ENCODE measurements at places on chromosomes 7 and 10.

DNA sequence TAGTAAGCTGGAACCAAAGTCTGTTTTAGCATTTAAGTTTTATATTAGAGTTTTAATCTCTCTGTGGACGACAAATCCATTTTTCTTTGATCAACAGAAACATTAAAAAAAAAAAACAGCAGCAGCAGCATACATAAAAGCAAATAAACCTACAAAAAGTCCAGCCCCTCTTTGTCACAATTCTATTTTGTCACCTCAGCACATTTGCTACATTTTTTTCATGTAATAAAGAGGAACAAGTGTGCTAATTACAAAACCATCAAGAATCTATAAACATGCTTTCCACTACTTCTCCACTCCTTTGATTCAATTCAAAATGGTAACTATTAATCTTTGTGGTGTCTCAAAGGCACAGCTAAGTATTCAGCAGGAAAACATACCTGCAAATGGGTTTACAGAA lies 259.8 kb upstream of the GNAI1 start:
- DNase-seq: no peak

- peak; percentile 73 for DNase-seq
Measured at GRCh38 chr10:12717981-12718707, 283.4 kb downstream of the CCDC3 start.

GRCh38 chr7:146131701-146132100 lies 15.1 kb downstream of the CNTNAP2 start:
- no peak for DNase-seq

DNA sequence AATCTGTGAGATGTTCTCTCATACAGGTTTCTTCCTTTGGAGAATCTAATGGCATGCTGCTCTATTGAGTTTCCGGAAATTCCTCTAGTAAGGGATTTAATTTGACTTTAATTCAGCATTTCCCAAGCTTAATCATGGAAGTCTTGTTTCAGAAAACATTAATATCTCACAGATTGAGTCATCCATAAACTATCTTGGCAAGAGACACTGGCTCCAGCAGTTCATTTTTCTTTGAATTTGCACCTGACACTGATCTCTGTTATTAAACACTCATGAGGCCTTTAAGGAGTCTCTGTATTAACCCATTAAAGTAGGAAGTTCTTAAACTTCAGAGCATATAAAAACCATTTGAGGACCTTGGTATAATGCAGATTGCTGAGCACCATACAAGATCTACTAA lies 3.6 kb upstream of the ITGB8 start:
- no peak for DNase-seq

DNA sequence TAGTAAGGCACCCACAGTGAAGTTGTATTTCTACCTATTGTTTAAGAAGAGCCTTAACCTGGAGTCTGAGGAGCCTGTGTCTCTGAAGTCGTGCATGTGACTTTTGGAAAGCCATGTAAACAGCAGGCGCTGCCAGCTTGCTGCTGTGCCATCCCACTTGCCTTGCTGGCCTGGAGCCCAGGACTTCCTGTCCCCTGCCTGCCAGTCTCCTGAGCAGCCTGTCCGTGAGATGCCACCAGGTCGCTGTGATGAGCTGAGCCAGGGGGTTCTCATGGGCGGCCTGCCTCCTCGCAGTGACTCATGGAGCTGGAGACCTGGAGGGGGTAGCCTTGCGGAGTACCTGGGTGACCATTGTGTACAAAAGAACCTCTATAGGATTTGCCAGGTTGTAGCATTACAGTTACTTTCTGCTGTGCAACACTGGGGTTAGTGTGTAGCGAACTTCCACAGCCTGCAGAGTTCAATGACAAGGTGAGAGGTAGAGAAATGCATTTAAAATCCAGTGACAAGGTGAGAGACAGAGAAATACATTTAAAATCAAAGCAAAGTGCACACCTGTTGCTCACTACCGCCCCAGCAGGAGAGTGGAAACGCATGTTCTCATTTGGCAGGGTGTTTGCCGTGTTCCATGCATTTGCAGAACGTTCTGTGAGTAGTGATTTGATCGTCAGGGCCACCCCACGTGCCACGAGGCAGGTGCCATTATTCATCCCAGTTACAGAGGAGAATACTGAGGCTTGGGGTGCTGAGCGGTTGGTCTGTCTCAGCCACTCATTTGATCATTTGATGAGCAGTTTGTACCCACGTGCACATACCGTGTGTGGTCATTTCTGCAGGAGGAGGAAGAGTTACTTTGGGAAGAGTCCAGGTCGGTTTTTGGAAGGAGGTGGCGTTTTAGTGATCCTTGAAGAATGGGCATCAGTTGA lies 36.6 kb upstream of the BHLHA15 start:
- no peak for DNase-seq

DNA sequence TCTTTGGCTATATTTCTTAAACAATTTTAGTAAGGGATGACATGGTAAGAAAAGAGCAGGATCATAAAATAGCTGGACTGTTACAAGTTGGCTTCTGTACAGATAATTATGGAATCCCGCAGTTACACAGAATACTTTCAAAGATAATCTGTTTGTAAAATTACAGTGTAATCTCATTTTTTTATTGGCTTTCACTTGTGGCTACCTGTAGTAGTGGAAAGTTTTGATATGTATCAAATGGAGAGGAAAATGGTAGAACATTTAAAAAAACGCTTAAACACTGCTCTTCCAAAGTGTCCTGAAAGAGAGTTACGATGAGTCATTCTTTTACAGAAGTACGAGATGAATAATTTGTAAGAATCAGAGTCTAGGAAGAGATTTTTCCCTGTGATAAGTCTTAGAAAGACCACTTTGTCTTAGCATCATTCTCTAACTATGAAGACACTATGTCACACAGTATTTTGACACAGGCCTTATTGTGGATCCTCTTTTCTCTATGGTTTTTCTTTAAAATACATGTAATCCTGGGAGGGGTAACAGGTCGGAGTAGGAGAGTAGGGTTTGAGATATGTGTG lies 215.0 kb upstream of the DKK1 start:
- DNase-seq: no peak

DNA sequence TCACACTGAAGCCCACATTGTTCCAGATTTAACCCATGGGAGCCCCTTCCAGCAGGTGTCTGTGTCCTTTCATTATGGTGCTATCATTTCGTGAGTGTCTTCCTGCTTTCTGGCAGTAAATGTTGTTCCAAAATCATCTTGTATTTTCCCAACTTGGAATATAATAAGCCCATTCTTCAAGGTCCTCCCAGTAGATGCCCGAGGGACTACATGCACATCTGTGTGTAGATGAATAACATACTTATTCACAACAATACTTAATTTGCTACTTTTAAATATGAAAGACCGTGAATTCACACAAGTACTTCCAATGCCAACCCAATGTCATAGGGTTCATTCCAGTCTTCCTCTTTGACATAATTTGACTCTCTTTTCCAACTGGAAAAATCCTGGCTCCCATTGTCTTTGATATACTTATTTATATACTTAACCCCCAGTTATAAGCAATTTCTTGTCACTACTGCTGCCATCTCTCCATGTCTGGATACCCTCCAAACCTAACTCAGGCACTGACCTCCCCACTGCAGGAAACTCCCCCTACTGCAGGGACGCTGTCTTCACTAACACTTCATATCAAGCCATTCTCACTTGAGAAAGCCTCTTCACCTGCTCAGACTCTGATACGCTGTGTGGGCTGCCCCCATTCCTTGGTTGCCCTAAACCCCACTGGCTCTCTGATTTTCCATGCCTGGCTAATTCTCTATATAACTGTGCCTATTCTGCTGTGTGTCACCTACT lies 1119.2 kb downstream of the CNTNAP2 start:
- no peak for DNase-seq

Measured in RWPE1 (cell line).